ENCODE measurements at places on chromosomes 2 and 18. TPM values are rescaled to one million over a fixed set of nuclear protein-coding genes. Genes with fewer than 3 reads are reported as not detected.

LRP1B gene
- 0.59 TPM for total RNA-seq

GRCh38 chr18:40367576-40367975 lies 1587.5 kb upstream of the PIK3C3 start:
- no peak for DNase-seq

GRCh38 chr2:28395334-28396061 lies 2.8 kb downstream of the FOSL2 start:
- DNase-seq = peak; percentile 56

- DNase-seq = no peak
Measured at GRCh38 chr2:77602771-77603170, 80.6 kb upstream of the LRRTM4 start.

CYP27C1 gene
- 0.34 TPM for total RNA-seq

DNA sequence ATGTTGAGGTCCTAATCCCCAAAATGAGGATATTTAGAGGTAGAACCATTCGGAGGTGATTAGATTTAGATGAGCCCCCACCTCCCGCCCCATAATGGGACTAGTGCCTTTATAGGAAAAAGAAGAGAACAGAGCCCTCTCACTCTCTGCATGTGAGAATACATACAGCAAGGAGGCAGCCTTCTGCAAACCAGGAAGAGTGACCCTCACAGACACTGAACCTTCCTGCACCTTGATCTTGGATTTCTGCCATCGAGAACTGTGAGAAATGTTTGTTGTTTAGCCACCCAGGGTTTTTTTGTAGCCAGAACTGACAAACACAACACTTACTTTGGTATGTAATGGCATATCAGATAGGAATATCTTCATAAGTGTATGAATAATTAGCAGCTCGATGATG lies 83.7 kb downstream of the XIRP2 start:
- no peak for DNase-seq

TMEM37 gene
- total RNA-seq = 71.8 TPM

TRIM43 gene
- total RNA-seq = not detected

DPY30 gene
- total RNA-seq = 40.5 TPM

DNA sequence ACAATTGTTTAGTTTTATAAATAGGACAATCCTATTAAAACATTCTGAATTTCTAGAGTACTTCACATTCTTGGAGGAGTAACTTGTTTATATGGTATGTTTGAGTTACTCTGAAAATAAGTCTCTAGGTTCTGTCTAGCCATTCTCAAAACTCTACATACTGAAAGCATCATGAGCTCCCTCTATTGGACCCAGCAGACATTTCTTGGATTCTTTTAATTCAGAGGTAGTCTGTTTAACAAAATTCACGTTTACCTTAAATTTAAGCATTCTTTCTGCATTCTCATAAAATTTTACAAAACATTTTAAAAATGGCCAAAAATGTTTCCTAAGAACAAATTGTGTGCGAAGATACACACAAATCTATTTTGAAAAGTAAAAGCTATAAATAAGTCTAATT lies 15.3 kb downstream of the SP9 start:
- DNase-seq = no peak

PLCL1 gene
- total RNA-seq = 1.1 TPM

- no peak for DNase-seq
Measured at GRCh38 chr2:220134756-220135534, 507.5 kb downstream of the SLC4A3 start.

MYO7B gene
- 244 TPM for total RNA-seq

ASB18 gene
- total RNA-seq = not detected

ELP2 gene
- 39.9 TPM for total RNA-seq

GRCh38 chr2:42796427-42797248 lies 4.3 kb upstream of the HAAO start:
- no peak for DNase-seq

GRCh38 chr18:49690312-49690711 lies 123.0 kb downstream of the ACAA2 start:
- DNase-seq = no peak

RESP18 gene
- not detected for total RNA-seq

GRCh38 chr2:194116861-194117260 lies 1540.2 kb upstream of the SLC39A10 start:
- DNase-seq = no peak

DNA sequence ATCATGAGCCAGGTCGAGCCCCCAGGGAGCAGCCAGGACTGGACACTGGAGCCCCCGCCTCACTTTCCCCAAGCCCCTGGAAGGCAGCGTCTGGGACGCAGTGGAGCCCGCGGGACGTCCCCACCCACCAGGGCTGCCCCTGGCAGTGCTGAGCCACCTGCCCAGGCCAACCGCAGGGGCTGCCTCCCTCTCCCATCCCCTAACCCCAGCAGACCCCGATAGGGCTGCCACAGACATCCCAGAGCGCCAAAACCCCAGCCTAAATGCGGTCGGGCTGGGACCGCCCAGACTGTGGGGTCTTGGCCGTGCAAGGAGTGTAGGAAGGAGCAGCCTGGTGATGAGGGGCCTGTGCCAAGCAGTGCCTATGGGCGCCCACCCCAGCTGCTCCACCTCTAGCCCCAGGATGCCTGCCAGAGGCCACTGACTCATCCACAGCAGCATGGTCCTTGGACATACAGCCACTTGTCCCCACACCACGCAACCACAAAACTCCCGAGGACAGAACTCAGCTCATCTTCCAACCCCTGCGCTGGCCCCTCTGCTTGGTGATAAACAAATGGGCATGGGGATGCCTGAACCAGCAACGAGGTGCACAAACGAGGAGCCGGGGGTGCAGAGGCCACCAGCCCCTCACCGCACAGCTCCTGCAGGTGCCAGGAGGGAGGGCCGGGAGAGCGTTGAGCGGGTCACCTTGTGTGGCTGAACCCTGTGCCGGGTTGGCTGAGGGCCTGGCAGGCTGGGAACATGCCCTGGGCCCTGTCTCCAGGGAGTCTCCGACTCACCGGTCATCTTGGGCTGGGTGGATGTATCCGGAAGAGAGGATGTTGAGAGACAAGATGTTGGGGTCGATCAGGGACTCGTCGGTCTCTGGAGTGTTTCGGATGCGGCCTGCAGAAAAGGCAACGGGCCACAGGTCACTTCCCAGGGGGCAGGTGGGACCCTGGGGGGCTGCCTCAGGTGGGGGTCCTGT lies 44.9 kb downstream of the AQP12A start:
- no peak for DNase-seq

DNA sequence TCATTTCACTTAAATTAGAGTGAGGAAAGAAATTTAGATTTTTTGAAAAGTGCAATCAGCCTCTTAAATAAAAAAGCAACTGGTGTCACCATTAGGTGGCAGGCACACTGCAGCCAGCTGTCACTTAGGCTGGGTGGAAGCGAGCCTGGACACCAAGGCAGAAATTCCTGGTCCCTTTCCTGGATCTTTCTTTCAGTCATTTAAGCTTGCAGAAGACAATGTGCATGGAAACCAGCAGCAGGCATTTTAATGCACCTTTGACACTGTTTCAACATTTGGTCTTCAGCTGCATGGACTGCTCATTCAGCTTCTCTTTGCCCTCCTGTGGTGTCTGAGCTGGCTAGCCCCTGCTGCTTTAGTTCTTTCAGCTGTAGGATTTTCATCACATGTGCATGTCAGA lies 61.0 kb downstream of the AQP4 start:
- DNase-seq = no peak

GRCh38 chr2:37376421-37377186 lies 32.2 kb downstream of the QPCT start:
- DNase-seq = peak; percentile 67

IL1A gene
- total RNA-seq = 0.17 TPM

DNA sequence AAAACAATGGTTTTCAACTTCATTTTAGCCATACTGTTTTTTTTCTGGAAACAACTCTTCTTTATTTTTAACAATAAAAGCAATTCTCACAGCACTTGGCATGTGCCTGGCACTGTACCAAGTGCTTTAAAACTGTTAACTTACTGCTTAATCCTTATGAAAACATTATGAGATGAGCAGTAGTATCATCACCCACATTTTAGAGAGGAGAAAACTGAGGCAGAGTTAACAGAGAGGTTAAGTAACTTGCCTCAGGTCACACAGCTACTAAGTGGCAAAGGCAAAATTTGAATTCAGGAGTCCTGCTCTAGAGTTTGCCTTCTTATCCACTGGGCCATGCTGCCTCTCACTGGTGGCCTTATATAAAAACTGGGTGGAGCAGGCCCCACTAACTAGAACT lies 23.2 kb downstream of the CTIF start:
- DNase-seq = no peak

TRAF3IP1 gene
- total RNA-seq = 18.0 TPM

DNA sequence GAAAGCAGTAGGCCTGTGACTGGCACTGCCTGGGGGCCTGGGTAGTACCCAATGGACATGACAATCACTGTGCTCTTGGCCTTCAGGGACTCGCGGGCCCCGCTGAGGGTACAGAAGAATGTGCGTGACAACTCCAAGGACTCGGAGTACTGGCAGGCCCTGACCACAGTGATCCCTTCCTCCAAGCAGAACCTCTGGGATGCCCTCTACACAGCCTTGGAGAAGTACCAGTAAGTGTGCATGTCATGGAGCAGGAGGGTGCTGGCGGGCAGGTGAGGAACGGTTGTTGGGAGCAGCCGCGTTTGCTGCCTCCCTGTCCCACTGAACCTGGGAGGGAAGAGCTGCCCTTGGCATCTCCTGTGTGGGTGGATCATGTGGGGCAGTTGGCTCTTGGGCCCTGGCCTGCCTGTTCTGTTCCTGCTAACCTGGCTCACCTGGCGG lies 23.3 kb downstream of the OTOF start:
- no peak for DNase-seq

- no peak for DNase-seq
Measured at GRCh38 chr18:40041951-40042350, 1913.1 kb upstream of the PIK3C3 start.

AP1S3 gene
- 7.0 TPM for total RNA-seq

ALK gene
- 0.25 TPM for total RNA-seq

DNA sequence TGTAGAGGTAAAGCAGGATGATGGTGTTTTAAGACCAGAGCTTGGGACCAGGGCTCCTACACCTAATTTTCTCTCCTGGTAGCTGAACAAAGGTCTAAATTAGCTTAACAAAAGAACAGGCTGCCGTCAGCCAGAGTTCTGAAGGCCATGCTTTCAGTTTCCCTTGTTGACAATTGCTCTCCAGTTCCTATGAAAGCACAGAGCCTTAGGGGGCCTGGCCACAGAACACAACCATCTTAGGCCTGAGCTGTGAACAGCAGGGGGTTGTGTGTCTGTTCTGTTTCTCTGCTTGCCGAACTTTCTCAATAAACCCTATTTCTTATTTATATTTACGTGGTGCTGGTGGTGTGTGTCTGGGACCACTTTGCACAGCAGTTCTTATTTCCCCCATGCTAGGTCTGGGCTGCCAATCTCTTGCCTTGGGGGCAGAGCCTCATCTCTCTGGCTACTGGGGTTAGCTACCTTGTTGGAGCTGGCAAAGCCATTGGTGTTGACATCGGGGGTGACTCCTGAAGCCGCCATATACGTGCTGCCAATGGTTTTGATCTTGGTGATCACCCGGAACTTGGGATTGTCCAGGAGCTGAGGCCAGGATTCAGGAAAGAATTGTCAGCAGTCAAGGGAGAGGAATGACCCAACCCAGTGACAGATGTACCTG lies 29.0 kb downstream of the CENPO start:
- DNase-seq = no peak

GRCh38 chr18:46320928-46321711 lies 216.9 kb downstream of the HAUS1 start:
- no peak for DNase-seq

DNA sequence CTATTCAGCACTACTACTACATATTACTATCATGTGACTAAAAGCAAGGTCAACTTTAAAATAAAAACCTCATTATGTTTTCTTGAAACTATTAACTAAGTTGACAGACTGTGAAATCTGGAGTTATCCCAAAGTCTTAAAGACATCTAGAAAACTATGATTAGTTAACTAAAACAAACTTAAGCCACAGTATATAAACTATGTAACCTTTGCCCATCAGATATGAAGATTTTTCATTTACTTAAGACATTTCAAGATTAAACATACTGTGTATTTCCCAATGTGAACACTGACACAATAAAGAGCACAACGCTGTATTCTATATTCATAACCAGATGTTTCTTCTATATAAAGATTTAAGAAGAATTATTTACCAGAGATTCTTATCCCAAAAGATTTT lies 33.5 kb upstream of the CACNB4 start:
- DNase-seq = no peak

NR4A2 gene
- 3.4 TPM for total RNA-seq

- DNase-seq = no peak
Measured at GRCh38 chr2:8980096-8980495, 23.4 kb downstream of the MBOAT2 start.

DNA sequence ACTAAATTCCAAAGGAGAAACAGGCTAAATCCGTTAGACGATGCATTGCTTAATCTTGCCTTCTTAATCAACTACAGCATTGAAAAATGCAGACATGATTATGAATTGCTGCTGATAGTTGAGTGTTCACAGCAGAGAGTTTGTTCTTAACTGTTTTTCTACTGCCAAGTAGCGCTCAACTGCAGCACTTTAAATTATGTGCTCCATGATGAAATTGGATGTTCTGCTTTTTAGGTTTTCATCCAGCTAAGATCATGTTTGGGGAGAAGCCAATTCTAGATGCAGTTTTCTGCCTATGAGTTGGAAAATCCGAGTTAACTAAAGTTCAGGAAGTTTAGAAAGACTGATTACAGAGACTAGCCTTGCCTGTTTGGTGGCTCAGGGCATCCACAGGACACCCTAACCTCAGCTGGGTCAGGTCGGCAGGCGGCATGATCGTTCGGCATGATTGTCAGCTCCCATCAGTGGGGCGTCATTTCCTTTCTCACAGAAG lies 119.4 kb upstream of the PIEZO2 start:
- no peak for DNase-seq

DNA sequence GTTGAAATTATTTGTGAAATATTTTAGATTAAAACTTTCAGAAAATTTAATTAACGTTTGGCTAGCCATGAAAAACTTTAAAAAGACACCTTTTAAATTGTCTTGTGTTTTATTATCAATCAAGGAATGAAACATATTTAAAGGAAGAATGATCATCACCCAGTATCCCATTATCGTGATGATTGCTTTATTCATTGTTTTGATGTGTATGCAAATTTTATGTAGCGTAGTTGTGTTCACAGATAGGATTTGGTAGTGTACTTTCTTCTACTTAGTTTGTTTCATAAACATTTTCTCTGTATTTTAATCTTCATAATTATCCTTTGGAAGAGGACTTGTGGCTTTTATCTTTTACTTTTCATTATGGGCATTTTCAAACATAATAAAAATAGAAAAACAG lies 7.8 kb downstream of the GRHL1 start:
- no peak for DNase-seq

SERPINB13 gene
- not detected for total RNA-seq
